NCI-H510A (cell line): ENCODE measurements at places on chromosomes 6 and 20.

DNA sequence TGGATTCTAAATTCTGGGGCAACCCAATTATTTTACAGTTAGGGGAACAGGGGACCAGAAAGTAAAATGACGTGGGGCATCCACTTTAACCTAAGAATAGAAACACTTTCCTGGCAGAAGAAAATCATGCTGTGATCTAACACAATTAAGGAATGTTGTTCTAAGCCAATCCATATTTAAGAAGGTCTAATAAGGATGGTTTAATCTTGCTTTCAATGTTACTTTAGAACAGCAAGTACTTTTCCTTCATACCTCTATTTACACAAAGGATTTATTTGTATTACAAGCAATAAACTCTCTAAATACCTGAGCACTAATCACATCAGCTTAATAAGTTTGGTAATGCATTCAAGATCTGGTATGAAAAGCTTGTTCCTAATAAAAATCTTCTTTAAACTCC is 32.4 kb downstream of the SLC2A12 start:
- DNase-seq, result no peak

DNA sequence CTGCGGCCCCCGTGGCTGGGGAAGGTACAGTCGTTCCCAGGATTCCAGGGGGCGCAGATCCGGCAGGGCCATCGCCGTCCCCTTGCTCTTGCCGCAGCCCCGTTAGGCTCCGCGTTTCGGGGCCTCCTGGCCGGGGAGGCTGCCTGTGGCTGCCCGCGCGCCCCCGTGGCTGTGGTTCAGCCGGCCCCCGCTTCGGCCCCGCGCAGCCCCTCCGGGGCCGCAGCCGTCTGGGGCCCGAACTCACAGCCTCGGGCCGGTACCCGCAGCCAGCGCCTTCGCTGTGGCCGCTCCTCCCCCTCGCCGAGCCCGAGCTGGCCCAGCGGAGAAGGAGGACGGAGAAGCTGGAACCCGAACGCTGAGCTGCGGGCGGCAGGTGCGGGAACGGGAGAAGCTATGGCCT is 1826.9 kb upstream of the DEFB115 start:
- no peak for DNase-seq

DNA sequence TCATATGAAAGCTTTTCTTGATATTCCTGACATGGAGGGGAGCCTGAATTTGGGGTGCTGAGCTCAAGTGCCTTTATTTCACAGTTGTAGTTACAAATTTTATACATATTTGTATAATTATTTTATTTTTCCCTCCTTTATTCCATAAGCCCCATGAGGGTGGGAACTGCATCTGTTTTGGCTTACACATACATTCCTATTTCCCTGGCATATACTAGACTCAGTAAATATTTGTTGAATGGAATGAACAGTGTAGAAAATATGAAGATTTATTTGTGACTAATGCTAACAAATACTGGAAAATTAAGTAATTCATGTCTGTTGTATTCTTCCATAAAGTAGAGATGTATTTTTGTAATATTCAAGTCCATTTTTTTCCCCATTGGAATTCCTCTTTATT is 127.1 kb downstream of the MYO6 start:
- DNase-seq, result no peak

GRCh38 chr6:55836945-55837344 is 38.4 kb downstream of the BMP5 start:
- DNase-seq, result no peak

DNA sequence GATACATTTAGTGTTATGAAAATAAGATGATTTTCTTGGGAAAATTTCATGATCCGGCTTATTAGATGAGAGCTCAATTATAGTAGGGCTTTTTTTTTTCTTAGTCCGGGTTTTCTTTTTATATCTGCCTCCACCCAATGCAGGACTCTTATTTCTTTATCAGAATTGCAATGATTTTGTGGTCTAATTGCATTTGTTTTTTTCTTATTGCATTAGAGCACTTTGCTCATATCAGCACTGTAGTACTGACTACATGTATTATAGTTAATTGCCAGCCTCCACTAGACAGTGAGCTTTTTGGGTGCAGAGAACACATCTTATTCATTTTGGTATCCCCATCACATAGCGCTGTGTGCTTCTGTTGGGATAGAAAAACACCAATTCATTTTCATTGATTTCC is 50.0 kb downstream of the FBXO5 start:
- DNase-seq, result no peak

- DNase-seq, result no peak
Observed at GRCh38 chr20:13158369-13158768, 62.7 kb upstream of the ISM1 start.

DNA sequence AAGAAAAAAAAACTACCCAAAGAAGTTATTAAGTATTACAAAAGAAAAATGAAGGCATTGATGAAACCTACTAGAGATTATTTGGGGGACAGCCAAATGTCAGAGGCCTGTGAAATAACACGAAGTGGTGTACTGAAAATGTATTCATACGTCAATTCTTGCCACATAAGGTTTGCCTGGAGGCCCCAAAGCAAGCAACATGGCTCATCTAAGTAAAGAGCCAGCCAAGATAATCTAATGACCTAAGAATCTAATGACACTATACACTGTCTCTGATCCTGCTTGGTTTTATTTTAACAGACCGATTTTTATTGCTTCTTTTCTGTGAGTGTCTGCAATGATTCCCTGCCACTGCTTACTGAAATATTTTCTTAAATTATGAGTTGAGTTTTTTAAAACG is 34.7 kb downstream of the FILIP1 start:
- no peak for DNase-seq

- no peak for DNase-seq
Observed at GRCh38 chr6:35470663-35471120, 2.5 kb downstream of the RPL10A start.

GRCh38 chr6:125048274-125048673 is 86.0 kb downstream of the RNF217 start:
- DNase-seq, result no peak

- peak; percentile 88 for DNase-seq
Observed at GRCh38 chr6:31680226-31681134, at the start of gene LY6G5C. LY6G5C (minus strand) TSS chr6:31681067; CDS start chr6:31680373, 694 bp downstream.

DNA sequence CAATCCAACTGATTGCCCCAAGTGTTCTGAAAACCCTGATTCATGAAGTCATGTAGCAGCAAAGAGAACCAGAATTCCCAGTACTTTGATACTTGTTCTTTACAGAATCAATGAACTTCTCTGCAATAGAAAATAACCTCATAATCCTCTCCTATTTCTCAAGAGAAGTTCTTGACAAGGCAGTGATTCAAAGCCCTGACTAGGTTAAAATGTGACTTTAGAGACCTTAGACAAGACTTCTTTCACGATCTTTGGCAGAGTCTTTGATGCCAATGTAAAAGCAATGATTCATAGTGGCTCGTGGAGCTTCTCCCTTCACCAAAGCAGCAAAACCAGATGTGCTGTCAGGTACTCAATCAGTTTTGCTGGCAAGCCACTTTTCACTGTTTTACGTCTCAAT is 95.2 kb downstream of the CDK19 start:
- DNase-seq, result no peak

DNA sequence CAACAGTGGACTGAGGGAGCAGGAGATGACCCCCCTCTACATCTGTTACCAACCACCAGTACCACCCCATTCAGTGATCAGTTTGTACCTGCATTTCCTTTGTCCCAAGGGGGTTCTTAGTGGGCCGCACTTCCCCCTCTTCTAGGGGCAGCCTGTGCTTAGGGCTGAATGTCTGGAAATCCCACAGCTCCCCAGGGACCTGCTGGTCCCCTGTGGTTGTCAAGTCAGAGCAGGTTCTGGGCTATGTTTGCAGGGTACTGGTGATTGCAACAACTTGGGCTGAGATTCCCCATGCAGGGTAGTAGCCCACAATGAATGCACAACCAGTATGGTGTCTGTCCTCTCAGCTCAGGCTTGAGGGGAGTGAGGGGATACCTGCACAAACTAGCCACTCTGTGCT is 39.7 kb upstream of the COL10A1 start:
- no peak for DNase-seq

GRCh38 chr6:133377219-133377618 is 136.1 kb downstream of the EYA4 start:
- no peak for DNase-seq

DNA sequence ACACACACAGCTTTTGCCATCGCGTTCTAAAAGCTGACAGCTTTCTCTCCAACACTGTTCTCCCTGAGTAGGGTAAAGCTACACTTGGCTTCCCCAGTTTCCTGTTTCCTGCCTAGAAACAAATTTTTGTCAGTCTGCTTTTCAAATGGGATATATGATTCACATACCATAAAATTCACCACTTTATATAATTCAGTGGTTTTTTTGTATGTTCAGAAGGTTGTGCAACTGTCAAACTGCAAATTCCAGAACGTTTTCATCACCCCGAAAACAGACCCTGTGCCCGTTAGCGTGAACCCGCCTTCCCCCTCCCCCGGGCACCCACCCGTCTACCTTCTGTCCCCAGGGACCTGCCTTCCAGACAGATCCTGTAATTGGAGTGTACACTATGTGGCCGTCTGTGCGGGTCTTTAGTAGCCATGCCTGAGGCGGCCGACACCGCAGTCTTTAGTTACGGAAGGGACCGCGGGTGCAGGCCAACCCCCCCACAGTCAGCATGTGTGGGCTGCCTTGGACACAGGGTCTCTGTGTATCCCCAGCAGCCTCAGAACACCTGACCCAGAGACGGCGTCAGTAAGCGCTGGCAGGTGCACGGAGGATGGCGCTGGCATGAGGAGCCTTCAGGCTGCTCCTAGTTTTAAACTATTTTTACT is 16.6 kb downstream of the HRH3 start:
- DNase-seq, result no peak

DNA sequence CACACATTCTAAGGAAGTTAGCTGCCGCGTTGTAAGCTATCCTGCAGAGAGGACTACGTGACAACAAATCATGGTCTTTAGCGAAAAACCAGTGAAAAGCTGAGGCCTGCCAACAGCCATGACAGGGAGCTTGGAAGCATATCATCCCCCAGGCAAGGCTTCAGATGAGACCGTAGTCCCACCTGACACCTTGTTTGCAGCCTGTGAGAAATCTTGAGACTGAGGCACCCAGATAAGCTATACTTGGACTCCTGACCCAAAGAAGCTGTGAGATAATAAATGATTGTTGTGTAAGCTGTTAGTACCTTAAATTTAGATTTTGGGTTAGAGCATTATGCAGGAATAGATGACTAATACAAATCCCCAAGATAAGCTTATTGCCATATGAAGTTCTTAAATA is 45.4 kb upstream of the SENP6 start:
- DNase-seq, result no peak

DNA sequence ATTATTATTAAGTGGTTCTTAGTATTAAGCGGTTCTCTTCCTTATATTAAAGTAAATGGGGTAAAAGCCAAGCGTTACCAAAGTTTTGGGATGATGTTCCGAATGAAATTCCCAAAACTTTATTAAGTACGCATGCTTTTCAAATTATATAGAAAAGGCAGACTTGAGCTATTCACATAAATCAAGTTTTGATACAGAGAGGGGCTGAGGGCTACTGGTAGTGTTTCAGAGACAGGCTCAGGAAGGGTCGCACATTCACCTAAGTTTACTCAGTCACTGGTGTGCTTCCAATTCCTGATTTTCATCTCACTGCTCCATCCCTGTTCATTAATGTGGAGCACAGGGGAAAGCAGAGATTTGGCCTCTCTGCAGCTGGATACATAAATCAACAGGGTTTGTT is 652.2 kb downstream of the QKI start:
- DNase-seq, result no peak

- peak; percentile 78 for DNase-seq
Observed at GRCh38 chr6:6891125-6891721, 216.5 kb upstream of the RREB1 start.

DNA sequence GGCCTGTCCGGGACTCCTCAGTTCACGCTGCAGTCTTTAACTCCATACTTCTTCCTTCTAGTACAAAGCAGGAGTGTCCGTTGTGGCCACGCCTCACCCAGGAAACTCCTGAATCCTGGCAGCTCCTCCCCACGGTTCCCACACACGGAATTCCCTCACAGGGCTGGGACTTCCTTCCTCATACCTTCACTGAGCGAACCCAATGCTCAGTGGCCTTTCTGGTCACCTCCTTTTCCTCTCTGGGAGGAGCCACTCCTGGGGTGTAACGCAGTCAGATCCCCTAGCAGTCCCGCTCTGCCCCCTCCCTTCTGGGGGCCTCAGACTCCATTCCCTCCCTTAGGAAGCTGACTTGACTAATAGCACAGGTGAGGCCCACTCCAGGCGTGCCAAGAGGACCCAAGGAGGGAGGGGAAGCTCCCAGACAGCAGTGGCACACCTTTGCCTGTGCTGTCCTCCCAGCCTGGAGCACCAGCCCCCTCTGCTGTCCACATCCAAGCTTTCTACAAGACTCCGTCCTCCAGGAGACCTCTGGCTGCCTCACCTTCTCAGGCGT is at the start of gene SLC52A3:
Gene SLC52A3 (minus strand): TSS at position 75 of the 553 bp plus-strand sequence. CDS start 2,726 bp downstream, outside the sequence.
- DNase-seq, result no peak

- DNase-seq, result no peak
Observed at GRCh38 chr6:14665827-14666724, 548.5 kb downstream of the CD83 start.

- no peak for DNase-seq
Observed at GRCh38 chr20:36010076-36010475, 41.7 kb downstream of the CNBD2 start.

- no peak for DNase-seq
Observed at GRCh38 chr6:91704531-91704930, 1117.7 kb upstream of the MAP3K7 start.

- no peak for DNase-seq
Observed at GRCh38 chr20:37741570-37741969, 47.7 kb downstream of the CTNNBL1 start.

DNA sequence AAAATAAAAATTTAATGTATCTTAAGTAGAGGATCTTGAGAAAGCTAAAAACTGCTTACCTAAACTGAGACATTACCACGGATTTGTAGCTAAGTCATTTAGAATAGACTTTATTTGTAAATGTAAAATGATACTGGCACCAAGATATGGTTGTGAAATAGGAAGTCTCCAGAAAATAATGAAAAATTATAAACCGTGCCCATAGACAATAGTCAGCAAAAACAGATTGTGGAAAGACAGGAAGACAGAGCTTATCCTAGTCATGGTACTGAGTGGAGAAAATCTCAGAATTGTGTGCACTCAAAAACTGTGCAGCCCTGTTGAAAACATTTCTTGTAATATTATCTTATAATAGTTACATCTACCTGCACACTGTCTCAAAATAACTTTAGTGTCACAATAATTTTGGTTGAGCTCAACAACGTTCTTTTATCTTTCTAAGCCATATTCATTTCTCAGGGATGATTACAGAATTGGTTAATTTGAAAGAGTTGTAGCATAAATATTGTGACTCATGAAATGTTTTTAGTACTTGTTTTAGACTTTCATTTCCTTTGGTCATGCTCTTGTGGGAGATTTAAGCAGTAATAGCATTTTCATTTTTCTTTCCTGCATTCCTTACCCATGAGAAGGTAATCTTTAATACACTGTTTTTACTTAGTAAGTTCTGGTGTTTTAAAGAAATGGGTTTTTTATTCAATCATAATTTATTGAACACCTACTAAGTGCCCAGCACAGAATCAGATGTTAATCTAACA is 174.5 kb downstream of the SOX4 start:
- DNase-seq, result no peak

- no peak for DNase-seq
Observed at GRCh38 chr6:113774127-113774825, 82.9 kb upstream of the MARCKS start.
